ENCODE measurements at places on chromosomes 7 and 10.

DNA sequence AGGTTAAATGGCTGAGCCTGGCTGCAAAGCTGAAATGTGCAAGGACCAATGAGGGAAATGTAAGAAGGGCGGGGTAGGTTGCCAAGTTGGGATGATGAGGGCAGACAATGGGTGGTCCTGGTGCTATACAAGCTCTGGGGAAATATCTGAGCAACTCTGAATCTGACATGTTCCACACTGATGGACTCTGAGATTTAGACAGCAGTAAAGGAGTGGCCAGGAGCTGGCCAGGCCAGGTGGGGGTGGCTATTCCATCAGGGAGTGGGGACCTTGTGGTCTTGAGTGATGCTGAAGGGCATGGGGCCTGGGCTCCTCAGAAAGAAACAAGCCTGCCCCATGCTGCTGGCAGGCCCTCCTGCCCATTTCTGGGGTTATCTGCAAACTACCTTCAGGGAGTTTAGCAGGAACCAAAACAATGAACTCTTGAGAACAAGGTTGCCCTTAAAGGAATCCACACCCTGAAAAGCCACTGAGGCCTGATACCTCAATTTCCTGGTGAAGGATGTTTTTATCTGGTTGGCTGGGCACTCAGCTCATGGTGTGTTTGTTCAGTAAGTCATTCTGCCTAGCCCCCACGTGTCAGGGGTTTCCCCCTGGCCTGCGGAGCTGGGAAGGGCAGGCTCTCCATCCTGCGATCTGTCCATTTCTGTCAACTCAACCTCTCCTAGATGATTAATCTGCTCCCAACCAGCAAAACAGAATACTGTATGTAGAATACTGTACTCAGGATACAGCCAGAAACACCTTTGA, 143.3 kb upstream of the TNS3 start:
- no peak for DNase-seq

DNA sequence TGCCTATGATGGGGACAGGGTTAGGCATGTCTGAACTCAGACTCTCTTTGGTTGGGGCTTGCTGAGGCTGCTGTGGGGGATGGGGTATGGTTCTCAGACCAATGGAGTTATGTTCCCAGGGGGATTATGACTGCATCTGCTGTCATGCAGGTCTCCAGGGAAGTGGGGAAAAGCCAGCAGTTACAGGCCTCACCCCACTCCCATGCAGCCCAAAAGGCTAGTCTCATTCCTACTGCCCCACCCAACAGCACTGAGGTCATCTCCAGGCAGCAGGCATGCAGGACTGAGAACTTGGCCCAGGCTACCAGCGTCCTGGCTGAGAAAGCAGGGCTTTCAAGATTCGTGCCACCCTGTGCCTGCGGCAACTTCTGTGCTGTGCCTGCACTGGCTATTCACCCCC, 373.3 kb downstream of the HTR7 start:
- no peak for DNase-seq

DNA sequence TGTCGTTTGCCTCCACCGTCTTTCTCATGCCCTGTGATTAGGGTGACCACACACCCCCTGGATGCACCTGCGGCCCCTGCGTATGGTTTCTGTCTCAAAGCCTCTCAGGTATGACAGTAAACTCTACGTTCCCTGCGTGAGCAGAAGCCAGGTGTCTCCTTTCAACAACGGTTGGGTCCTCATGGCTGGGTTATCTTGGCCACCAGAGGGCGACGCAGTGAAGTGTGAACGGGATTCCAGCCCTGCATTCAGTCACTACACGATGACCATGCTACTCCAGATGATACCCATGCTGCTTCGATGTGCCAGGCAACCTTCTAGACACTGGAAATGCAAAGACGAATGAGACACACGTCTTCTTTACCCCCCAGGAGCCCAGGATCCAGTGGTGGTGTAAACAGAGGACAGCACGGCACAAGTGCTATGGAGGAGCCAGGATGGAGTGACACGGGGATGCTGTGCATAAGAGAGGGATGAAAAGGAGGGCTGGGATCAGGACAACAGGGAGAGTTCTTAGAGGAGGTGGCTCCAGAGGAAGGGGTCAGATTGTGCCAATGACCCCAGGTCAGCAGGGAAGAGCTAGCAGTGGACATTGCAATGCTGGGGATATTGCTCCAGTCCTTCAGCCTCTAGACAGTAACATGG, 228.1 kb upstream of the PFKP start:
- DNase-seq = no peak

GRCh38 chr7:34156336-34156735, 251.0 kb downstream of the BMPER start:
- no peak for DNase-seq

DNA sequence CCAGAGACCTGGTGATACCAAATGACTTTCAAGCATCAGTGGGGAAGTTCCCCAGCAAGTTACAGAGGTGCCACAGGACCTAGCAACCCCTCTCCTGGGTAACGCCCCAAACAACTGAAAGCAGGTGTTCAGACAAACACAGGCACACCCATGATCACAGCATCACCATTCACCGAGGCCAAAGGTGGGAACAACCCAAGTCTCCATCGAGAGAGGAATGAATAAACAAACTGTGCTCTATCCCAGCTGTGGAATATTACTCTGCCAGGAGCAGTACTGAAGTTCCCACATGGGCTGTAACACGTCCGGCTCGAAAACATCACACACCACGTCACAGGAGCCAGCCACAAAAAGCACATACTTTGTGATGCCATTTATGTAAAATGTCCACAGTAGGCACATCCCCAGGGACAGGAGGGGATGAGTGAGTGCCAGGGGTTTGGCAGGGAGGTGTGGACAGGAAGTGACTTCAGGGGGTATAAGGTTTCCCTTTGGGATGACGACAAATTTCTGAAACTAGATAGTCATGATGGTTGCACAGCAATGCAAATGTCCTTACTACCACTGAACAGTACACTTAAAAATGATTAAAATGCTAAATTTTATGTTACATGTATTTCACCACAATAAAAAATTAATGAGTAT, 222.8 kb downstream of the TNS3 start:
- DNase-seq = no peak

GRCh38 chr10:96044736-96045135, 1.4 kb downstream of the CCNJ start:
- DNase-seq = no peak

GRCh38 chr7:20249920-20250319, 32.7 kb upstream of the MACC1 start:
- no peak for DNase-seq

DNA sequence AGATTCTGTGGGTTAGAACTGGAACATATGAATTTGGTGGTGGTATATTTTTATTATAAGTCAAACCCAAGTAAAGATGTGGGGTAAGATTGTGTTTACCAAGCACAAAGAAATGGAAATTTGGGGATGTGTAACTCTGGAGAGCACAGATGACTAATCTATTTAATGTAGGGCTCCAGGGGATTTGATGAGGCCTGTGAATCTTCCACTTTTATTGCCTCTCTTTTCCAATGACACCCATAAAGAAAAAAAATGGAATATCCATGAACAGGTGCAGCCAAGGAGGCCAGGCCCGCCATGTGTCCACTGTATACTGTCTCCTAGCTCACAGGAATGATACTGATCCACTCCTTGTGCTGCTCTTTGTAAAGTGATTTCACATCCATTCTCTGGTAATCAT, 2.8 kb downstream of the SRGN start:
- DNase-seq = no peak

Data from Right ventricle myocardium inferior (tissue), 1 donor.